Activated CD8-positive, alpha-beta memory T cell treated with anti-CD3 and anti-CD28 coated beads for 24 hours (primary cell): ENCODE measurements at places on chromosomes 4 and X.

DNA sequence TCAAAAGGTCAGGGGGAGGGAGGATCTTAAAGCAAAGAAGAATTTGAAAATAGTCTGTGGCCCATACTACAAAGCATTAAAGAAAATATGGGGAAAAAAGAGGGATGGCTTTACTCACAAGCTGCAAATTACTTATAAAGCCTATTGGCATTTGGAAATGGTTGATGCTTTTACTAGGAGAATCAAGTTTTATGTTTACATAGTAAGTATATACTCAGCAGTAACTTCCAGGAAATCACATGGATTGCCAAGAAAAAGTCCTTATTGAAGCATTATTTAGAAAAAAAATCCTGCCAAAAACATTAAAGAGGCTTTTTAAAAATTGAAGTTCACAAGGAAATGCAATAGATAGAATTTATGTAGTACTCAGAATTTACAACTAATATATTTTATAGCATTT is 8.4 kb upstream of the SH3RF1 start:
- no peak for DNase-seq

- DNase-seq: no peak
These were observed 85.1 kb downstream of the SLC10A7 start for GRCh38 chr4:146436423-146437162.

DNA sequence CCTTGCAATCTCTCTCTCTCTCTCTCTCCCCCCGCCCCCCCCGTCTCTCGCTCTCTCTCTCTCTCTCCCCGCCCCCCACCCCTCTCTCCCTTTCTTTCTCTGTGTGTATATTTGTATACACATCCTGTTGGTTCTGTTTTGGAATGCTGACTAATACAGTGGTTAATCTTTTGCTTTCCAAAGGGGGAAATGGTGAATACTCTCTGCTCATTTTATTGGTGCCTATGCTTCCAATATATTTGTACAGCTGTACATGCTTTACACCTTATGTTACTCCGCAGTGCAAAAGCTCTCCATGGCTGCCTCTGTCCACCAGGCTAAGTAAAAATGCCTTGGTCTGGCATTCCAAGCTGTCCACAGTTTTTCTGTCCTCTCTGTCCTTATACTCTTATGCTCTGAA is 158.8 kb downstream of the RBMX2 start:
- no peak for DNase-seq

- DNase-seq: no peak
These were observed 148.0 kb downstream of the RAPGEF2 start for GRCh38 chr4:159250751-159251325.

GRCh38 chr4:184329659-184330400 is 112.2 kb upstream of the ENPP6 start:
- no peak for DNase-seq

DNA sequence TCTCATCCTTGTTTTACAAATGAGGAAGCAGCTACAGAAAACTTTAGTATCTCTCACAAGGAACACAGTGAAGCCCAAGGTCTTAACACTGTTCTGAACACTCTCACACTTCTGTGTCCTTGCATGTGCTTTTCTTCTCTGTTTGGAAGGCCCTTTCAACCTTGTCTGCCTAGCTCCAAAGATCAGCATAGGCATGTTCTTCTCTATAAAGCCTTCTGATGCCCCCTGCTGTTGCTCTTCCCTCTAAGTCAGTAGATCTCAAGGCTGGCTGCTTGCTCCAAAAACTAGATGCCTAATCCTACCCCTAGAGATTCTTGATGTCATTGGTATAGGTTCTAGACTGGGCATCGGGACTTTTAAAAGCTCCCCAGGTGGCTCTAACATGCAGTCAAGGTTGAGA is 5.9 kb downstream of the APOO start:
- DNase-seq: no peak

- DNase-seq: no peak
These were observed 55.5 kb downstream of the BMPR1B start for GRCh38 chr4:94813221-94813620.

- DNase-seq: no peak
These were observed 20.8 kb downstream of the SH3BP2 start for GRCh38 chr4:2813446-2814405.

DNA sequence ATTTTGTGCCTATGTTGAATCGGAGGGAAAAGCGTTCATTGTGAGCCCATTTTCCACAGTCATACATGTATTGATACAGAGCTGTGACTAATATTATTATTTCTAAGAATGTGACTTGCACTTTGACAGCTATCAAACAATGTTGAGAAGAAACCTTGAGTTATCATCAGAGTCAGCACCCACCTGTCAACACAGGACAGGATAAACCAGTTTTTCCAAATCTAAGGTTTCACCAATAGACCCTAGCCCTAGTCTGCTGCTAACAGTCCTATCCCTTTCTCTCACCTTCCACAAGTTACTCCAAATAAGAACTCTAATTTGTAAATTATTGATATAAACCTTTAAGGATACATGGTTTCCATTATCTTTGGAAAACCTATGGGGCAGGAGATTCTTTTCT is 47.7 kb upstream of the DHX15 start:
- DNase-seq: no peak

DNA sequence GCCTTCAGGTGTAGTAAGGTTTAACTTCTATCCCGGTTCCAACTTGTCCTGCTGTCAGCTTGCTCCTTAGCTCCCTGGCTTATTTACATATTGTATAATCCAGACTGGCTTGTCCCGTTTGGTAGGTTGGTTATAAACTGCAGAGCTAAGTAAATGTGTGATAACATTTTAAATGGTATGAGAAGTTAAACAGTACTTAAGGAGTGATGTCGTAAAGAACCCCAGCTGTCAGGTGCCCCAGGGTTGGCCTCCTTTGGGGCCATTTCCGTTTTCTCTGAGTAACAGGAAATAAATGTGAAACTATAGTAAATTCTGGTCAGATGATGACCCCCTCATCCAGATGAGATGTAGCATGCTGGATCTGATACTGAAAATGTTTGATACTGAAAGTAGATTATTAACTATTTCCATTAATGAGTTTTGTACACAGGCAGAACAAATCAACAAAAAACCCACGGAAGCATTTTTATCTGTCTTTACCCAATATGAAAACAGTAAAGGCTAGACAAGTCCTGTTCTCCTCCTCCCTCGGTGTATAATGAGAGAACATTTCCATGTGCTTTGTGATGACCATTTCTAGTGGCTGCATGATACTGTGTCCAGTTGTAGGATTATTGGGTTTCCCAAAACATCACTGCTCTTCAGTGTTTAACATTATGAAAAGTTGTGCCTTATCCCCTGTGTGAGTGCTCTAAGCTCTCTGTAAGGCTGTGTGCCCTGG is 22.4 kb downstream of the GAB1 start:
- DNase-seq: no peak

GRCh38 chrX:21932292-21933002 is 8.1 kb upstream of the SMS start:
- DNase-seq: no peak

GRCh38 chrX:73877687-73878086 is 314.7 kb downstream of the CHIC1 start:
- DNase-seq: no peak

DNA sequence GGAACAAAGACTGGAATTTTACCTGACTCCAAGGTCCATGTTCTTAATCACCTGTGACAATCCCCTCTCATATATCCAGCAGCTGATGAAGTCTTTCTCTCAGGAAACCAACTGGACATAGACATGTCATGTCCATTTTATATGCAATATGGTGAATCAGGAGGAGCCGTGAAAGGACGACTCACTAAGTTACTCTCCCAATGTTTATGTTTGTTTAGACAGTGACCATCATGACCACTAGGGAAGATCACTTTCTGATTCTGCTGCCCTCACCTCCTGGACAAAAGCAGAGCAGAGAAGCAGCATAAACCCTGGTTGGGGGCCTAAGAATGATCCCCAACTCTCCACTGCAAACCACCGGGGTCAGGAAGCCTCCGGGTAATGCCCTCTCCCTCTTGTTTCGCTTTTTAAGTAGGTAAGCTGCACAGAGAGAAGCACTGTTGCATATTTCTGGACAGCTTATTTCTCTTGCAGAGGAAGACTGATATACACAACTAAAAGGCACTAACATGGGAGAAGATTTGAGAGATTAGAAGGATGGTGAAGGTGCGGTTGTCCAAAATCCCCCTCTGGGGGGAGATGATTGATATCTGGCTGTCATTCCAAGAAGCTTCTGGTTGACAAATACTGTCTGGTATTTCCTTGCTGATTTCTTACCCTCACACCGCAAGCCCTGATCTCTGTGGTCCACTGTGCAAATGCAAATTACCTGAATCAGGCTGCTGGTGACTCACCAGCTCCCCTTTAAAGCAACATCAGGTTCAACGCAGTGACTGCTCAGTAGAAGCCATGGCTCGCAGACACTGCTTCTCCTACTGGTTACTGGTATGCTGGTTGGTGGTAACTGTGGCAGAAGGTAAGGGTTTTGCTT is at the start of gene ODAPH:
Gene ODAPH, plus strand, starts transcription at position 773 of the 871 bp plus-strand sequence. Its CDS starts 17 bp downstream, at position 790.
- DNase-seq: no peak

DNA sequence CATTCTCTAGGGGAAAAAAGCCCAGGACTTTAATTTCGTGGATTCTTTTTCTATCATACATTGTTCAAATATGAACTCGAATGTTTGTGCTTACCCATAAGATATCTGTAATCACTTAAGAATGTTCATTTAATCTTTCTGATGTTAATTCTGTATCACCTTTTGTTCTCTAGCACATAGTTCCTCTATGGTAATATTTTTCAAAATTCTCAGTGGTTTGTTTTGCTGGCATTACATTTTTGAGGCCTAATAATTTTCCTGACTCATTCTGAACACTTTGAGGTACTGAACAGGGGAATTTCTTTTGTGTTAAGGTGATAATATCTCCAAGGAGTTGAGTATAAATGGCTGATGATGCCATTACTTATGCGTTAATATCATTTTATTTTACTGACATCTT is 490.7 kb upstream of the PITX2 start:
- no peak for DNase-seq

- no peak for DNase-seq
These were observed 22.9 kb upstream of the CXCL13 start for GRCh38 chr4:77582711-77583110.

DNA sequence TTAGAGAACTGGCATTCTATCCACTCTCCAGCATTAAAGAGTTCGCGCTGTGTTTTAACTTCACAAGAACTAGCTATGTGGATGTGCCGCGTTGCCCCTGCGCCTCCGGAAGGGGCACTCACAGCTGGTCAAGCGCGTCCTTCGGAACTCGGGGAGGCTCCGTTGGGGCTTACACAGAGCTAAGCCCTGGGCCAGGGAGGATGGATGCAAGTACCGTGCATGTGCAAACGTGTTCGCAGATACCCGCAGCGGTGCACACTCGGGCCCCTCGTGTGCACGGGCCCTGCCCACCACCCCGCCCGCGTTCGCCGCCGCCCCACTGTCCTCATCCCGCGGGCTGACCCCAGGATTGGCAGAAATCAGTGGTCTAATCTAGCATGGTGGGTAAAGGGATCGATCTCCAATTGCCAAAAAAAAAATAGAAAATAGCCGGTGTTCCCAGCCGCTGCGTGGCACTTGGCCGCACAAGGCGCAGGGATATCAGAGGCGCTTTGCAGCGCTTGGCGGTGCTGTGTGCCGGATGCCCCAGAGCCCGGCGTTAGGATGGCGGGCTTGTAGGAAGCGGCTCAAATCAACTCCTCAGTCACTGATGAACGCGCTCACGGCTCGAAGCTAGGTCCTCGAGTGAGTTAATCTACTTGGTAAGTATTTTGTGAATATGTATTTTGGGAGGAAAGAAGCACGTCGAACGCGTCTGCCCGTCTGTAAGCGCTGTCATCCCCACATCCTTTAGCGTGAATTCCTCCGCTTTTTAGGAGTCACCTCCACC is 989 bp upstream of the PCDH10 start:
- DNase-seq: peak; percentile 47

GRCh38 chrX:128862557-128862956 is 660.7 kb downstream of the SMARCA1 start:
- no peak for DNase-seq

GRCh38 chr4:163003979-163004378 is 162.7 kb downstream of the NAF1 start:
- DNase-seq: no peak

- no peak for DNase-seq
These were observed 880.1 kb upstream of the INTU start for GRCh38 chr4:126752702-126753101.

DNA sequence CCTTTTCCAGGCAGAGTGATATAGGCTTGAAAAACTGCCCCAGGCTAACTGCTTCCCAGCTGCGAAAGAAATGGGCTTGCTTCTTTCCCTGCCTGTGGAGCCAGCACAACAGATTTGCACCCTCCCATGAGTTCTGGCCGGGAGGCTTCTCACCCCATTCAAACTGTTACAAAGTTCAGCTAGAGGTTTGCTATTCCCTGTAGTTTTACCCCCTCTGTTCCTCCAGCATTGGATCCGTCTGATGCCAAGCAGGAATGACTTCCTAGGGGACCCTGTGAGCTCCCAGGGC is 87.6 kb upstream of the NDST4 start:
- no peak for DNase-seq

DNA sequence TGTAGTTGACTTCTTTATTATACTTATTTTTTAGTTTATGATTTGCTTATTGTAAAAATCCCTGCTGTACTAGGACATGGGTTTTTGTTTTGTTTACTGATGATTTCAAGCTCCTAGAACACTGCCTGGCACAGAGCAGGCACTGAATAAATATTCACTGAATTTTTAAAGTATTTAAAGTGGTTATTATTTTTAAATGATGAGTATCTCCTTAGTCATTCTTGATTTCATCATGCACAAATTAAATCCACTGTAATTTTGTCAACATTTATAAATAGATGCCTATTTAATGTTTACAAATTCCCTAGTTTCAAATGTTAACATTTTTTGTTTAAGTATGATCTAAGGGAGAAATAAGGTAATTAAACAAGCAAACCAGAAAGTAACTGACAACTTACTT is 367.9 kb upstream of the SLIT2 start:
- DNase-seq: no peak

DNA sequence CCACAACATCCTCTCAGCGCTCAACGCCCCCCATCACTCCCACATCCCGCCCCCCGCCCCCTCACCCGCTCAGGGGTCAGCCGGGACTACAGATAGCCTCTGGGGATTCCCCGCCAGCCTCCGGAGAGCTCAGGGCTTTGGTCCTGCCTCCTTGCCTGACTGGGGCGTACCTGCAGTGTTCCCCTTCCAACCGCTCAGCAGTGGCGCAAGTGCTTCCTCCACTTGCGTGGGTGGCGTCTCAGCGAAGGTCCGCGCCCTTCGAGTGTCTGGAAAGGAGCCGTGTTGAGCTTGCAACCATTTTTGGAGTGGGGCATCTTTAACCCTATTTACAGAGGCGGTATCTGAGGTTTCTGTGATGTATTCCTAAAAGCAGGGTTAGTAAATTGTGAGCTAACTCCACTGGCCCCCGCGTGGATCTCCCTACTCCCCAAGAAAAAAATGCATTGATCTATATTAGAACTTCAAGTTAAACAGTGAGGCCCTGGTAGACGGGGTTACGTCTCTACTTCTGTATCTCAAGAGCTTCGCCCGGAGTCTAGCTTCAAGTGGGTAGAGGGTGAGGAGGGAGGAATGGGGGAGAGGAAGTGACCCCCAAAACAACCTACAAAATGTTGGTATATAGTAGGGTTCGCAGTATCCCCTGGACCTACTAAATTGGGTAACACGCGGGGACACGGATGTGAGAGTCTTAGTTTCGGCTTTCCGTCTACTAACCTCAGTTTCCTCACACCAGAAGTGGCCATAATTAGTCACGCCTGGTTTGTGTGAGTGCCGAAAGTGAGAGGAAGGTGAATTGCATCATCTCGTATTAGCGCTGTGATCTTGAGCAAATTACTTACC is 16.1 kb downstream of the NKX3-2 start:
- DNase-seq: peak; percentile 61

- DNase-seq: no peak
These were observed 156.7 kb downstream of the MAPK10 start for GRCh38 chr4:86203176-86203575.
